ENCODE measurements at places on chromosomes 4 and X. TPM values are rescaled to one million over a fixed set of nuclear protein-coding genes. Genes with fewer than 3 reads are reported as not detected.

Gene ARL9
- total RNA-seq: 0.07 TPM

Gene PRRG3
- not detected for total RNA-seq

Gene GRIA3
- total RNA-seq: not detected

Gene BMP3
- total RNA-seq: not detected

Gene ZNF718
- total RNA-seq: 0.56 TPM

Gene AASDH
- 3.6 TPM for total RNA-seq

Gene PHOX2B
- total RNA-seq: 0.02 TPM

Gene FGFBP2
- not detected for total RNA-seq

Gene HSFX4
- not detected for total RNA-seq

Gene PNMA5
- total RNA-seq: not detected

Gene LRPAP1
- total RNA-seq: 128 TPM

Gene RHOXF2B
- not detected for total RNA-seq

Gene VEGFD
- total RNA-seq: 0.46 TPM

All from A549 treated with dexamethasone at 1 μM for 4 hours (cell line).